ENCODE measurements at places on chromosomes 7 and 10.

- no peak for DNase-seq
These were observed 92.1 kb downstream of the ZNF467 start for GRCh38 chr7:149681274-149681673.

DNA sequence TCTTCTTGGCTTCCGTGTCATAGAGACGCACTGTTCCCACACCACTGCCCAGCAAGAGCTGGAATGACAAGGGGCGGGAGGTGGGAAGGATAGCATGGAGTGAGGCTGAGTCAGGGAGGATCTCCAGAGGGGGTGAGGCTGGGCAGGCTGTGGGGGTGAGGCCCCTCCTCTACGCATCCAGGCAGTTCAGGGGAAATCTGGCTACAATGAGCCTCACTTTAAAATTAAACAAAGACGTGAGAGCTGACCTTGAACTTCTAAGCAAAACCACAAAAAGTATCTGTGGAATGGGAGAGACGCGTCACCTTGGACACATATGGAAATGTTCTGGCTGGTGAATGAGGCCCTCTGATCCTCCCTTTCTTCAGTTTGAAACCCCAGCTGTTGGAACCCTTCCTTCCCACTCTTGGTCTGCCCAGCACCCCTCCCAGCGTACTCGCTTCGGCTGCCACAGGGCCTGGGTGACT lies 17.7 kb downstream of the WDR91 start:
- peak; percentile 94 for DNase-seq

DNA sequence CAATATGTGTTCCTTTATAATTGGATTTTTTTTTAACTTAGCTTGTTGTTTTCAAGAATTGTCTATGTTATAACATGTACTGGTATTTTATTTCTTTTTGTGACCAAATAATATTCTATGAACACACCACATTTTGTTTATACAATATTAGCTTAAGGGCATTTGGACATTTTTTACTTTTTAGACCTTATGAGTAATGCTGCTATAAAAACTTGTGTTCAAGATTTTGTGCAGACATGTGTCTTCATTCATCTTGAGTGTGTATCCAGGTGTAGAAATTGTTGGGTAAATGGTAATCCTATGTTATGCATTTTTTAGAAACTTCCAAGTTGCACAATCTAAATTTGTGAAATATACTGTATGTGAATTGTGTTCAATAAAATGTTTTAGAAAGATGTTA lies 936.7 kb downstream of the CCSER2 start:
- DNase-seq: no peak

DNA sequence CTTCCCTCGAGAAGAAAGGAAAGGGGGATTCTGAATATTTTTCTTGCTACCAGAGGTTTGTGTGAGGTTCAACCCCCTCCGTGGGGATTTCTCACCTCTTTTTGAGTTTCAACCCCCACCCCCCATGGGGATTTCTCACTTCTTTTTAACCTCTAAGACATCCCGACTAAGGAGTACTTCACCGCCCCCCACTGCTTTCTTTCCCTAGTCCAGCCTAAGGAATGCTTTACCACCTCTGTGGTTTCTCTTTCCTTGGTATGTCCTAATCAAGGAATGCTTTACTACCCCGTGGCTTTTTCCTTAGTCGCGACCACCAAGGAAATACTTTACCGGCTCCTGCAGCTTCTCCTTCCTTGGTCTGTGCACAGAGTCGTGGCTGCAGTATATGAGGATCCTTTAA lies 149.4 kb downstream of the LYZL1 start:
- no peak for DNase-seq

- no peak for DNase-seq
These were observed 19.0 kb downstream of the ZMIZ1 start for GRCh38 chr10:79087721-79088120.

- DNase-seq: no peak
These were observed 1.9 kb upstream of the ZNF212 start for GRCh38 chr7:149237502-149237901.

DNA sequence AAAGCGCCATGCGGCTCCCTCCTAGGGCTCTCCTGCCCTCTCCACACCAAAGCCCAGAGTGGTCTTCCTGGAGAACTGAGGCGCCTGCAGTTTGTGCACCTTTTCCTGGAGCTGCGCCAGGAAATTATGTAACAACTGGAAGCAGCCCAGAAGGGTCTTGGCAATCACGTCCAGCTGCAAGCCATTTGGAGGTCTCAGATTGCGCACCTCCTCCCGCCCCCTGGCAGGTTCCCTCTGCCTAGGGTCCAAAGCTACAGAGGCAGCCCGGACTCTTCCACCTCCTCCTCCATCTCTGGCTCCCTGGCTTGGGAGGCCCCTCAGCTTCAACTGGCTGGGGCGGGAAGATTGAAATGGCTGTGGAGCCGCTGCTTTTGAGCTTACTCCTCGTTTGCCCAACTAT lies 34.0 kb upstream of the SFTPD start:
- DNase-seq: no peak

DNA sequence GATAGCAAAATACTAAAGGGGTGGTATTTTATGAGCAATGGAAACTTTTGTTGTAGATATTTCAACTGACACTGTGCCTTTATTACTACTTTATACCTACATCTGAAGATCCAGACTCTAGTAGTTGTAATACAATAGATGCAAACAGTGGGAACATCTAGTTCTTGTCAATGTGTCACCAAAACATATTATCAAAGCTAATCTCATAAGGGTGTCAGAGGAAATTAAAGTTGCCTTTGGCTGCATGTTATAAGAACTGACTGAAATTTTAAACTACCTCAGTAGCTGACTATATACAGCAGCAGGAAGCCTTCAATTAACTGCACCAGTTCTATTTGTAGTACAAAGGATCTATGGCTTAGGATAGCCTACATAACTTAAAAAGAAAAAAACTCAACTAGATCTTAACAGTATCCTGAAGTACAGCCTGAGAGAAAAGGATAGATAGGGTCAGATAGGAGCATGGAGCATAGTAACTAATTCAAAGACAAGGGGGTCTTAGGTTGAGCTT lies 30.9 kb downstream of the HDAC9 start:
- DNase-seq: no peak
